Upper lobe of right lung (tissue), 1 donor: ENCODE measurements at places on chromosomes 11 and 22.

- no peaks in the 10 kb centered on the region for H3K36me3 ChIP-seq
- DNase-seq = no peak
- H3K4me1 ChIP-seq = no peaks in the 10 kb centered on the region
- H3K4me3 ChIP-seq = no peak overlapping the region
- no peaks in the 10 kb centered on the region for H3K27me3 ChIP-seq
These were observed 116.5 kb upstream of the ANO5 start for GRCh38 chr11:22076271-22076930.

GRCh38 chr11:46827995-46828394 is 18.1 kb downstream of the CKAP5 start:
- H3K4me3 ChIP-seq = no peak overlapping the region
- no peaks in the 10 kb centered on the region for H3K36me3 ChIP-seq
- H3K27me3 ChIP-seq = no peaks in the 10 kb centered on the region
- peaks cover 19% of the 10 kb centered on the region for H3K4me1 ChIP-seq
- DNase-seq = no peak

DNA sequence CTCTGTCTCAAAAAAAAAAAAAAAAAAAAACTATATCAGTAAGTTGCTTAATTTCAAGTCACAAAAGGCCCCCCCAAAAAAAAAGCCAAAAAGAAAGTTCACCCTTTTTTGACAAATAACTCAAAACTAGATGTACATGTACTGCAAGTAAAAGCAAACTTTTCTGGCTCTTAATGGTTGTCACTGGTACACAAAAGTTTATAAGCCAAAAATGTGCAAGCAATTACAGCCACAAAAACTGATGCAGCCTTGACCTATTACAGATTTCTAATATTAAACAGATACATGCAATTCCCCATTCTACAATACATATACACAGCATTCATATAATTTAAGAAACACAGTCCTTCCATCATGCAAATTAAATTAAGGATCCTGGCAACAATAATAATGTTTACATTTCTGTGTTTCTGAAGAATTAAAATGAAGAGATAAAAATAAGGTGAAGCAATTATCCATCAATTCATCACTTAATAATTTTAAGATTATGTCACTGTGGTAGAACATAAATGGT is 18.6 kb downstream of the PICALM start:
- H3K36me3 ChIP-seq = no peaks in the 10 kb centered on the region
- no peak for DNase-seq
- no peak overlapping the region for H3K27ac ChIP-seq
- H3K27me3 ChIP-seq = no peaks in the 10 kb centered on the region

- H3K36me3 ChIP-seq = no peaks in the 10 kb centered on the region
- no peaks in the 10 kb centered on the region for H3K4me1 ChIP-seq
- no peak overlapping the region for H3K4me3 ChIP-seq
These were observed 9.8 kb downstream of the MMP20 start for GRCh38 chr11:102615077-102615893.

GRCh38 chr11:10326012-10326964 is 21.4 kb downstream of the ADM start:
- H3K4me1 ChIP-seq = peaks cover 51% of the 10 kb centered on the region
- peak overlapping the region; percentile 61 for H3K27ac ChIP-seq
- no peaks in the 10 kb centered on the region for H3K36me3 ChIP-seq

DNA sequence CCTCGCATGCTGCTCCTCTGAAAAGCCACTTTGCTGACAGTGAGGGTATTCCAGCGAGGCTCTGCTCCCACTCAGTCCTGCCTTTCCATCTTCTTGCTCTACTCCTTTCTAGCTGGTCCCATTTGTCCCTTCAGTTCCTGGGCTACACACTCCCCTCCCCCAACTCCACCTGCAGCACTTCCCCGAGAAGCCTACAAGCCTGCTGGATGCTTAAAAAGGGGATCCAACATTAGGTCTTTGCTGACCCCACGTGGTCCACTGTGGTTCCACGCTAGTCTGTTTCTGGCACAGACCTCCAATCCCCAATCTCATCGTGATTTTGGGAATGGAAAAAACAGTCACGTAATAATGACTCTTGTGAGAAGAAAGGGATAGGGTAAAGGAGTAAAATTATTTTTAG is 121.6 kb upstream of the SNX19 start:
- DNase-seq = no peak
- H3K36me3 ChIP-seq = no peaks in the 10 kb centered on the region
- no peak overlapping the region for H3K4me3 ChIP-seq
- H3K27ac ChIP-seq = no peak overlapping the region
- peaks cover 6% of the 10 kb centered on the region for H3K27me3 ChIP-seq

- H3K27ac ChIP-seq = no peak overlapping the region
- no peak overlapping the region for H3K4me3 ChIP-seq
- H3K4me1 ChIP-seq = peaks cover 9% of the 10 kb centered on the region
- H3K27me3 ChIP-seq = no peaks in the 10 kb centered on the region
- peaks cover 38% of the 10 kb centered on the region for H3K36me3 ChIP-seq
- DNase-seq = no peak
These were observed 3.9 kb upstream of the NDUFS8 start for GRCh38 chr11:68026391-68027105.

- H3K27ac ChIP-seq = no peak overlapping the region
- no peak overlapping the region for H3K4me3 ChIP-seq
- peaks cover 70% of the 10 kb centered on the region for H3K36me3 ChIP-seq
- no peaks in the 10 kb centered on the region for H3K4me1 ChIP-seq
- no peaks in the 10 kb centered on the region for H3K27me3 ChIP-seq
These were observed 32.0 kb downstream of the IGHMBP2 start for GRCh38 chr11:68935516-68936357.

DNA sequence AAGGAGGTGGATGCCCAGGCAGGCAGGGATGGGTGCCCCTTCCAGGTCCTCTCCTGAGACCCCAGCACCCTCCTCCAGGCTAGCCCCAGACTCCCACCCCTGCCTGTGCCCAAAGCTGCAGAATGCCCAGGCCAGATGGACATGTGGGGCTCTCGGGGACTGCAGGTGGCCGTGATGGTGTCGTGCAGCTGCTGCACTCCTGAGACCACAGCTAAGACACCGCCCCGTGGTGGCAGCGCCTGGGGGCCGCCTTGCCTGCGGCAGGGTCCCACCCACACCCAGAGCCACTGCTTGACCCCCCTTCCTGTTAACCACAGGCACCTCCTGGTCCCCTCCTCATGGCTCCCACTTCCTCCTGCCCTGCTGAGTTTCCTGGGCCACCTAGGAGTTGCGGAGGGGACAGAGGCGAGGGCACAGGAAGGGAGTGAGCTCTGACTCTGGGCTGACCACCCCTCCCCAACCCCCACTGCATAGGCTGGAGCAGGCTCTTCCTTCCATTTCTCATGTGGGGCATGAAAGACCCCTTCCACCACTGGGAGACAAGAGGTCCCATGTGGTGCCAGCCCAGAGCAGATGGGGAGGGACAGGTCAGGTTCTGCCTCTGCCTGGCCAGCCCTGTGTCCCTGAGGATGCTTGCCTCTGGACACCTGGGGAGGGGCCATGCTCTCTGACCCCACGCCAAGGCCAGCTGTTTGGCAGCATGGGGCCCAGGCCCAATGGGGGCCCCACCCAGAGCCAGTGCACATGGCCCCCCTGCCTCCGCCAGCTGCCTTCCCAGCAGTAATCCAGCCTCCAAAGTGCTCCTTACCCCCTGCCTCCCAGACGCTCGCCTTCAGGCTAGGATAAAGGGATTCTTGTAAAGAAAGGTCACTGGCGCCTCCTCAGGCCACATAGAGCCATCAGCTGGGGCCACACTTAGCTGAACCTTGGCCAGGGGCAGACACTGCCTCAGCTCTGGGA is 29.3 kb downstream of the OSBPL5 start:
- no peak overlapping the region for H3K27ac ChIP-seq
- peak; percentile 60 for DNase-seq
- no peaks in the 10 kb centered on the region for H3K4me1 ChIP-seq
- no peak overlapping the region for H3K4me3 ChIP-seq

- no peak overlapping the region for H3K27ac ChIP-seq
- no peaks in the 10 kb centered on the region for H3K36me3 ChIP-seq
- DNase-seq = no peak
- H3K4me1 ChIP-seq = no peaks in the 10 kb centered on the region
These were observed 303.6 kb downstream of the SOX6 start for GRCh38 chr11:16052750-16053149.

GRCh38 chr11:129445226-129445625 is 69.6 kb downstream of the BARX2 start:
- no peaks in the 10 kb centered on the region for H3K4me1 ChIP-seq
- DNase-seq = no peak
- no peak overlapping the region for H3K27ac ChIP-seq

- H3K27me3 ChIP-seq = no peaks in the 10 kb centered on the region
- no peak for DNase-seq
- H3K36me3 ChIP-seq = no peaks in the 10 kb centered on the region
- no peak overlapping the region for H3K27ac ChIP-seq
- peaks cover 4% of the 10 kb centered on the region for H3K4me1 ChIP-seq
These were observed 108.3 kb downstream of the TIMP3 start for GRCh38 chr22:32909581-32910428.

- H3K27ac ChIP-seq = no peak overlapping the region
- no peak for DNase-seq
- no peaks in the 10 kb centered on the region for H3K27me3 ChIP-seq
- no peaks in the 10 kb centered on the region for H3K4me1 ChIP-seq
These were observed 30.6 kb downstream of the DRD2 start for GRCh38 chr11:113444502-113445123.
